ENCODE measurements at places on chromosomes 11 and 22. TPM values are rescaled to one million over a fixed set of nuclear protein-coding genes. Genes with fewer than 3 reads are reported as not detected.

TREH gene
- total RNA-seq = not detected

OVCH2 gene
- total RNA-seq = not detected

NRIP3 gene
- total RNA-seq = 37.7 TPM

TSGA10IP gene
- total RNA-seq = not detected

All from smooth muscle cell of the umbilical artery (primary cell).